Stimulated activated CD4-positive, alpha-beta T cell treated with anti-CD3 and anti-CD28 coated beads, Interleukin-15, amount 100 ng/mL, for 1 hour (primary cell): ENCODE measurements at places on chromosomes 3 and 15.
A peak's percentile ranks its signal among the peaks of the same experiment; 100 is the strongest.

DNA sequence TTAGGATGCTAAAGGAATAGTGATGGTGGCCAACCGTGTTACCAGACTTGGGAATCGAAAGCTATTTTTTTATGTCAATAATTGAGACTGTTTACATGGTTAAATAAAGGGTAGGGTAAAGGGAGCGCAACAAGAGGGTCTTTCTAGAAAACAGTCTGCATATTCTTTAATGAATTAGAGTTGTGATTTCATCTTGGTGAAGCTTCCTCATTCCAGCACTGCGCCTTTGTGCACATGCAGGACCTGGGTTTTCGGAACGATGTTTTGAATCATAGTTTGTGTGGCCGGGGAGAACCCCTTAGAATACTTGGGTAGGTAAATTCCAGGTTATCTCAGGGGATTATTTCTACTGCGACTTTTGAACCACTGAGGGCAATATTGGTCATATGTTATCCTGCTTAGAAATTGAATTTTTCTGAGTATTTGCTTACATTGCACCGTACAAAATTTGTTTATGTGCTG, 1.3 kb downstream of the PIK3CA start:
- peak; percentile 12 for DNase-seq

GRCh38 chr3:9399746-9400145, 2.3 kb downstream of the SETD5 start:
- no peak for DNase-seq

DNA sequence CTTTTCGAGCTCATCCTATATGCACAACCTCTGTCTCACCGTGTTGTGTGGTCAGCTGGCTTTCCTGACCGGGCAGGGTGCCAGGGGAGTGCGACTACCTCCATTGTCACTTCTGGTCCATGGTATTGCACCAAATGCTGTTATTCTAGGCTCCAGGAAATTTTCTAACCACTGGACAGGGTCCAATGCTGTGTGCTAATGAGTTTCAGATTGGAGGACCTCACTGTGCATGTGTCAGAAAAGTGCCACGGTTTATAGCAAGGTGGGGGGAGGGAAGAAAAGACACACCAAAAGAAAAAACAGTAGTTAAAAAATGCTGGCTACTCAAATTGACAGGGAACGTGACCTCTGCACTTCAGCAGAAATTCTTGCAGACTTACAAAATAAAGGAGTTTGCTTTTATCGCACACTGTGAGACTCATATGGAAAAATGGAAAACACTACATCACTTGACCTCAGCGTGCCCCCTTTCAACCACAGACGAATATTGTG, 480.1 kb downstream of the FOXP1 start:
- no peak for DNase-seq

DNA sequence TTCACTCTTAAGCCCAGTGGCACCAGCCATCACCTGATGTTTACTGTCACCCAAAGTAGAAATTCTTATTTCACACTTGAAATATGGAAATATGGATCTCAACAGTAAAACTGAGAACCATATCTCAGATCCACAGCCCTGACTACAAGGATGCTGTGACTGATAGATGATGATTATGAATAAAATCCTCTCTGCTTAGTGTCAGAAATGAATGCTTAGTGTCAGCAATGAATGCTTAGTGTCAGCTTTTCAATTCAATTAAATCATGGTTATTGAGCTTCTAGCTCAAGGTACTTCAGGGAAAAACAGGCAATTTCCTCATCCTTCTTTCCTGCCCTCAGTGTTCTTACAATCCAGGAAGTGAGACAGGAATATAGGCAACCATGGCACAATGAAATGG, 392.3 kb downstream of the LSAMP start:
- DNase-seq = no peak

DNA sequence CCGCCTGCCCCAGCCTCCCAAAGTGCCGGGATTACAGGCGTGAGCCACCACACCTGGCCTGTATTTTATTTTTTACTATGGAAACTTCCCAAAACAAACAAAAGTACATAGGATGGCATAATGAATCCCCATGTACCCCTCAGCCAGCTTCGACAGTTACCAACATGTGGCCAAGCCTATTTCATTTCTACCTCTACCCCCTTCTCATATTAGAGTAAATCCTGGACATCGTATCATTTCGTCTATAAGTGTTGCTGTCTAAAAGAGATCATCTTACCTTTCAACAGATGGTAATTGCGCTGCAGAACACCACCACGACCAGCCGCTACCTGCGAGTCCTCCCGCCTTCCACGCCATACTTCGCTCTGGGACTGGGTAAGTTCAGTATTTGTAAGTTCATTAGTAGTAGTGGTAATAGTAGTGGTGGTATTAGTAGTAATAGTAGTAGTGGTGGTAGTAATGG, 44.9 kb downstream of the DLEC1 start:
- no peak for DNase-seq

- DNase-seq = no peak
Measured at GRCh38 chr3:24184528-24185176, 239.6 kb downstream of the NR1D2 start.

DNA sequence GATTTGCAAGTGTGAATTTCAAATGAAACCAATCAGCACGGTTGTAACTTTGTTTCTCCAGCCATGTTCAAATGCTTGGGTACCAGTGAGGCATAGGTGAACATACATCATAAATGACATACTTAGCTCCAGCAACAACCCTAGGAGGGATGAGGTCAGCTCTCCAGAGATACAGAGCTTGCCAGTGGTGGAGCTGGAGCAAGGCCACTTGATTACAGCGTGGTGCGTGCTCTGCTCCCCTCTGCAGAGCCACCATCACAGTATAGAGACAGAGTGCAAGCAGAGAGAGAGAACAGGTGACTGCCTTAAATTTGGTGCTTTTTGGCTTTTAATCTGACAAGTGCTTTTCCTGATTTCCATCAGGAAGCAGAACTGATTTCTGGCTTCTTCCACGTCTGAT, 275.1 kb downstream of the PDZRN3 start:
- DNase-seq = no peak
